ENCODE measurements at places on chromosomes 12 and 14.

DNA sequence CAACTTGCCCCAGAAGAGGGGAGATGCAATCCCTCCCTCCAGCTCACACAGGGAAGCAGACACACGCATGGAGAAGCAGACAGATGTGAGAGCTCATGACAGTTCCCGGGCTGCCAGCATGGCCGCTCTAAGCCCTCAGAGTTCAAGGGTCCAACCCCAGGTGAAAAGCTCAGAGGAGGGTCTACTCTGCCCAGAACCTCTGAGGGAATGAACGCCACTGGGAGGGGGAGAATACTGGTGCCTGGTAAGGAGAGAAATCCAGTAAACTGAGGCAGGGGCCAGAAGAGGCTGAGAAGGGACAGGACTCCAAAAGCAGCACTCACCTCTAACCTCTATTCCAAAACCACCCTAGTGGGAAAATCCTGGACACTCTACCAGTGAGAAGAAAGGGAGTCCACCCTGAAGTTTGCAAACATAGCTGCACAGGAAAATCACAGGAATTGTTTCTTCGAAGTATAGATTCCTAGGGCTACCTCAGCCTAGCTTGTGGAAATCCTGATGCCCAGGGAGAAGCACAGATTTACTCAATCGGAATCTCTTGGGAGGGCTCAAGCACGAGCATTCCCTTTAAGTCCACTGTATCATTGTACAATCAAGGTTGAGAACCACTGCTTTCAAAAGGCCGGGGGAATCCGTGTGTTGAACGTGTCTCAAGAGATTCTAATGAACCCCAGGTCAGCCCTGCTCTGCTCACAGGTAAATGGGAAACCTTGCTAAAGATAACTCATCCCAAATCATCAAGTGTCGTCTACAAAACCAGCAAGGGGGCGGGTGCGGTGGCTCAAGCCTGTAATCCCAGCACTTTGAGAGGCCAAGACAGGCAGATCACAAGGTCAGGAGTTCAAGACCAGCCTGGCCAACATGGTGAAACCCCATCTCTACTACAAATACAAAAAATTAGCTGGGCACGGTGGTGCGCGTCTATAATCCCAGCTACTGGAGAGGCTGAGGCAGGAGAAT, 34.3 kb upstream of the PLEKHG6 start:
- DNase-seq = no peak

DNA sequence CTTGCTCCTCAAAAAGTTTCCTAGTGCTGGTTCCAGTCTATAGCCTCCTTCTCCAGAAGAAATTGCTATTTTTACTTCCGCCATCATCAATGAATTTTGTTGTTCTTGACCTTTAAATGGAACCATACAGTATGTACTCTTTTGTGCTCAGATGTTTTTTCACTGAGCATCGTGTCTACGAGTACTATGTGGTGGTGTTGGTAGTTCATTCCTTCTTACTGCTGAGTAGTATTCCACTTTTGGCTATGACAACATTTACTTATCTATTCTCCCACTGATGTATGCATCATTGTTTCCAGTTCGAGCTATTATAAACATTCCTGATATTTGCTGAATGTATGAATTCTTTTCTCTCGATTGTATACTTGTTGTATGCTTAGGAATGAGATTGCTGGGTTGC, 28.6 kb downstream of the SLC2A14 start:
- no peak for DNase-seq

DNA sequence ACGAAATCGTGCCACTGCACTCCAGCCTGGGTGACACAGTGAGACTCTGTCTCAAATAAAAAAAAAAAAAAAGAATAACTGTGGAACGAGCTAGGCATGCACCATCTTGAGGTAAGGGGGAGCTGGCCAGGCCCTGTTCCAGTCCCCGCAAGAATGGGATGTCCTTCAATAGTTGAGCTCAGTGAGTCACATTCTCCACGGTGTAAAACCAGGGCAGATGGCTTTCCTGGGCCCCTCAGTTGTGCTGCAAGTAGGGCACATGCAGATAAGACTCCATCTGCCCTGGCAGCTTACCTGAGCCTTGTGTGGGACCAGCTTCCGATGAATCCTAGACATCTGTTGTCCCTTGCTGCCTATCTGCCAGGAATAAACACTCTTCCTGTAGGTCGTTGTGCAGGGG, 312.1 kb downstream of the VRK1 start:
- no peak for DNase-seq

DNA sequence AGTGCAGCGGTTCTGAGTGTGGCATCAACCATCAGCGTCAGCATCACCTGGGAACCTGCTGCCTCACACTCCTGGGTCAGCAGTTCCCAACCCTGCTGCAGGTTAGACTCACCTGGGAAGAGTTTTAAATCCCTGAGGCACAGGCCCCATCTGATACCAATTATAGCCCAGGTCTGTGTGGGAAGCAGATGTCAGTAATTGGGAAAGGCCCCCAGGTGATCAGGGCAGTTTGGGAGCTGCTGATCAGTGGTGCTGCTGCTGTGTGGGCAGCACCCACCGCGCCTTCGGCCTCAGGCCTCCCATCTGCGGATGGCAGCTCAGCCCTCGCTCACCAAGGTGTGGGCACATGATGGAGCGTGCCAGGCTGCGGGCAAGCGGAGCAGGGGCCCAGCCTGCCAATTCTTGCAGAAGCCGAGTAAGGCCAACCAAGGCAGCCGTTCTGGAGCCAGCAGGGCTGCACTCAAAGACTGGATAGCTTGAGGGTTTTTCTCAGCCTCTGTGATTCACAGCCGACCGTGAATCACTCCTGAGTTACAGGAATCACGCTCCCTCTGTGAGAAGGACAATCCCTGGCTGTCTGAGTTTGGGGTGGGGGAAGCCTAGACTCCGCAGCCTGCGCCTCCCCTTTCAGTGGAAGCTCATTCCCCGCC, 155.6 kb upstream of the SFSWAP start:
- DNase-seq = no peak

Measured in activated naive CD4-positive, alpha-beta T cell treated with anti-CD3 and anti-CD28 coated beads, Interleukin-2, amount 50 U/mL, for 16 hours (primary cell).